IMR-90 (cell line): ENCODE measurements at places on chromosomes 12 and 14.

GRCh38 chr14:87045246-87045645, 947.7 kb downstream of the GALC start:
- no peak for DNase-seq

GRCh38 chr14:66629499-66629898, 121.6 kb downstream of the GPHN start:
- DNase-seq = no peak

- no peak for DNase-seq
These were observed 2.7 kb upstream of the EXOC3L4 start for GRCh38 chr14:103091883-103092222.

DNA sequence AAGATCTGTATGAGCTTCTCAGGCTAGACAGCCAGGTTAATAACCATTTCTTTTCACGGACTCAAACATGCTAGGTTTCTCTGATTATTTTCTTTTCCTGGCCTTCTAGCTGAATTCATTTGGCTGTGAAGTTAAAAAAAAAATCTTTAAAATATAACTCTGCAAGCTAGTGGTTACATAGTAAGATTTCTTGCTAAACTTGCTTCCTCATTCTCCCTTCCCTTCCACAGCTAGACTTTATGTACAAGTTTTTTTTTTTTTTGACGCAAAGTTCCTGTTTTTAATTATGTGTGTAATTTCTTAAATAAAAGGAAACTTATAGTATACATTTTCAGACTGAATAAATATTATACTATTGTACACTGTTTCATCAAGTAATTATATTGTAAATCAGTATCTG, 145.4 kb downstream of the TMTC2 start:
- no peak for DNase-seq
